Left ventricle myocardium superior (tissue), 1 donor: ENCODE measurements at places on chromosomes 11 and 22.

GRCh38 chr11:4539603-4540219 lies 5.3 kb upstream of the OR52M1 start:
- peak; percentile 63 for DNase-seq

DNA sequence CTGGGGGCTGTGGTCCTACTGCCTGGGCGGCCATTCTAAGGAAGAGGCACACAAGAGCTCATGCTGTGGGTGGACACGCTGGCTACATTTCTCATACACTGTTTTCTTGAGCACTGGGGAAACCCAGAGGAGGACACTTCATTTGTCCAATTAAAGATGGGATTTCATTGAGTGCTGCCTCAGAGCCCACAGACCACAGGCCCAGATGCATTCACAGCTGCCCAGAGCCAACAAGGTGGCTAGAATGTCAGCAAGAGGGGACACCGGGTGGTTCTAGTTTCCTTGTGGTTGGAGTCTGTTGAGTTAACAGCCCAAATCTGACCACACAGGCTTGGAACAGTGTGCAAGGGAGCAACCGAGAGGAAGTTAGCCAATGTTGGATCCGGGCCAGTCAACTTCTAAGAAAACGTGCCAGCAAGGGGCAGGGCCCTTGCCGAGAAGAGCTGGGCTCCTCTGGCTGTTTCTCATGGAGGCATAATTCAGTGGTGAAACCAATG lies 35.0 kb upstream of the SORL1 start:
- DNase-seq, result peak; percentile 82

GRCh38 chr11:12182302-12182675 lies 71.9 kb downstream of the MICAL2 start:
- no peak for DNase-seq

- DNase-seq, result peak; percentile 28
Measured at GRCh38 chr11:454801-455565, 4.9 kb downstream of the PTDSS2 start.

- no peak for DNase-seq
Measured at GRCh38 chr22:44205516-44206329, 25.0 kb downstream of the PARVG start.
